ENCODE measurements at places on chromosomes 1 and 21.

DNA sequence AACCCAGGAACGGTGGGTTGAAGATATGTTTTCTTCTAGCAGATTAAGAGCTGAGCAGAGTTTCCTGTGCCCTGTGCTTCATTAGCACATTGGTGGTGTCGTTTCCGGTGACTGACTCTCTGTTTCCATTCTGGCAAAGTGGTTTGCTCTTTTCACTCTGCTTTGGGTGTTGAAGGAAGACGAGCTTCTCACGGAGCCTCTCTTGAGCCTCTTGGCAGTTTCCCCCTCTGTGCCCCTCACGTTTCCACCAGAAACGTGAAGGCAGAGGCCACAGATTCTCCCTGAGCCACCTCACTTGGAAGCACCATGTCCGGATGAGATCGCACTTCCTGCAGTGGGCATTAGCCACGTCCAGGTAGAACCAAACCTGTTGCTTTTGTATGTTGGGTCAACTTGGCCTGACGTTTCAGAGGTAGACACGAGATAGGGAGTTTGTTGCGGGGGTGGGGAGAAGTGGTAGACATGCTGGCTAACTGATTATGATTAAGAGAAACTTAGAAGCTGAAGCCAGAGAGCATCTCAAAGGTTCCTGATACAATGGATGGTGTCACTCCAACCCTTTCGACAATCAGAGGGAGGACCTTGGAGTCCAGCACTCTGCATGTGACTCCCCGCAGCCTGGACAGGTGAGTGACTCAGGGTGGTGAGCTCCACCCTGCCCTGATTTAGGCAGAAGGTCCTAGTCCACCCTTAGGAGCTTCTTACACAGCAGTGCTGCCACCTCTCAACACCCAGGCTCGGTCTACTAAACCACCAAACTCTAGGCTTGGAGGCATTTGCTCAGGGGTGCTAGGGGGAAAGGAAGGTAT is at the start of gene LAX1:
TSS of gene LAX1 (plus strand) at position 155 of the 809 bp plus-strand sequence. CDS start at position 538, 383 bp downstream.
- DNase-seq, result no peak

DNA sequence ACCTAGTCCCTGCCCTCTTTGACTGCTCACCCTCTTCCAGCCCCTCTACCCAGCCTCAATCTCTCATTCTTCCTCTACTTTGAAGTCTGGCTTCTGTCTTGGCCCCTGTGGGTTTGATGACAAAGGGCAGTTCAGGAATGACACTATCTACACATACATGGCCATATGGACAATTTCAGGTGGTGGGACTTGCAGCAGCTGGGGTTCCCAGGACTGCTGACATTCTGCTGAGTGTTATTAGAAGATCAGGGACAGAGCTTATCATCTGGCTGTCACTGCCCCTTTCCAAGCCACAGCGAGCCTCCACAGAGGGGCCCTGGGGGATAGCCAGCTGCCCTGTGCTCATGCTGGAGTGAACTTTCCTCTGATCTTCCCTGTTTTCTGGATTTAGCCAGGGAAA is 97.4 kb upstream of the IPO9 start:
- no peak for DNase-seq

- DNase-seq, result peak; percentile 75
These were observed 1.0 kb downstream of the LEPR start for GRCh38 chr1:65421351-65422025.

DNA sequence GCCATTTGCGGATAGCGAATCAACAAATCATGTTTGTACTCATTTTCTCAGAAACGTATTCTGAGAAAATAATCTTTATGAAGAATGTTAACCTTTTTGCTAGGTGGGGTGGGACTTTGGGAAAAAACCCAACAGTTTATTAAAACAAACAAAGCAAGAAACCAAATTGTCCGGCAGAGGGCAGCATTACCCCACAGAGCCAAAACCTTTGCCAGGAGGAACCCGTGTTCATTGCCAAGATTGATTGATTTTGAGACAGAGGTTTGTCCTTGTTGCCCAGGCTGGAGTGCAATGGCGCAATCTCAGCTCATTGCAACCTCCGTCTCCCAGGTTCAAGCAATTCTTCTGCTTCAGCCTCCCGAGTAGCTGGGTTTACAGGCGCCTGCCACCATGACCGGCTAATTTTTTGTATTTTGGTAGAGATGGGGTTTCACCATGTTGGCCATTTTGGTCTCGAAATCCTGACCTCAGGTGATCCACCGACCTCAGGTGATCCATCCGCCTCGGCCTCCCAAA is 70.8 kb upstream of the RHOU start:
- peak; percentile 90 for DNase-seq

GRCh38 chr1:192547501-192547900 is 28.1 kb upstream of the RGS1 start:
- DNase-seq, result no peak

DNA sequence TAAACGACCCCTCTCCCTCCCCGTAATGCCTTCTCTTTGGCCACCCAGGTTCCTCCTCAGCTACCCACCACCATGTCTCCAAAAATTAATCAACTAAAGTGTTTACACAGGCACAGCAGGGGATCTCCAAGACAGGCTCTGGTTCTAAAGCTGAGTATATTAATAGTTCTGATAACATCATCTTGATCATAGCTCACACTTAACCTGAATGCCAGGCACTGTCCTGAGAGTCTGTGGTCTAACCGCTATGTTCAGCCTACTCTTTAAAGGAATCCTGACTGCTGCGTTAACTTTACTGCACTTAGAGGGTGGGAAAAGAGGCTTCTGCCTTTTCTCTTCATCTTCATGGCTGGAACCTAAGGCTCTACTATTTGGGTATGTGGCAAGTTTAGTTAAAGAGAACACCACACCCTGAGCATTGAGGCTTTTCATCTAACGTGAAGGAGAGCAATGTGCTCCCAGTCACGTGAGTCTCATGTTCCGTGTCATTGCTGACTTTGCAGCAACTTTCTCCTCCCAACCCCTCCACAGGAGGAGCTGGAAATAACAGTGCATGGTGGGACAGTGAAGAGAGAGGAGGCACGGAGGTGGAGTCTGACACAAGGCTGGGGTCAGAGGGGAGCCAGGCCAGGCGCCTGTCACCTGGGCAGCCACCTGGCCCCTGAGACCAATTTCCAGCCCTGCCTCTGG is 86.4 kb downstream of the FAM78B start:
- DNase-seq, result no peak

DNA sequence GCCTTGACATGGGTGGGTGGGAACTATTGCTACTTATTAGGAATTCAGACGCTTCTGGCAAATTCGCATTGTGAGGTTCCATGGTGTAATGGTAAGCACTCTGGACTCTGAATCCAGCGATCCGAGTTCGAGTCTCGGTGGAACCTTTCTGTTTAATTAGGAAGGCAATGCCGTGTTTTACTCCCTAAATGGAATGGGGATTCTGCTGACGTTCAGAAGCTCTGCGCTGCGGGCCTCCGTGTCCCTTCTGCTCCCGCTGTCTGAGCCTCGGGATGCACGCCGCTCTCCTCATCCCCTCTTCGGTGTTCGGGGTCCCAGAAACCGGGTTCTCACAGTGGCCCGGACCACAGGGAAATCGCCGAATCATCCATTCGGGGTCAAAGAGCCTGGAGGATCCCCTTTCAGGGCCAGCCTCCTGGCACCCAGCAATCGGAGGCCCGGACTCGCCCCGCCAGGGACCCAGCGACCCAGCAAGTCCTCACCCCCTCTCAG is 280.3 kb downstream of the FAM72C start:
- peak; percentile 22 for DNase-seq

DNA sequence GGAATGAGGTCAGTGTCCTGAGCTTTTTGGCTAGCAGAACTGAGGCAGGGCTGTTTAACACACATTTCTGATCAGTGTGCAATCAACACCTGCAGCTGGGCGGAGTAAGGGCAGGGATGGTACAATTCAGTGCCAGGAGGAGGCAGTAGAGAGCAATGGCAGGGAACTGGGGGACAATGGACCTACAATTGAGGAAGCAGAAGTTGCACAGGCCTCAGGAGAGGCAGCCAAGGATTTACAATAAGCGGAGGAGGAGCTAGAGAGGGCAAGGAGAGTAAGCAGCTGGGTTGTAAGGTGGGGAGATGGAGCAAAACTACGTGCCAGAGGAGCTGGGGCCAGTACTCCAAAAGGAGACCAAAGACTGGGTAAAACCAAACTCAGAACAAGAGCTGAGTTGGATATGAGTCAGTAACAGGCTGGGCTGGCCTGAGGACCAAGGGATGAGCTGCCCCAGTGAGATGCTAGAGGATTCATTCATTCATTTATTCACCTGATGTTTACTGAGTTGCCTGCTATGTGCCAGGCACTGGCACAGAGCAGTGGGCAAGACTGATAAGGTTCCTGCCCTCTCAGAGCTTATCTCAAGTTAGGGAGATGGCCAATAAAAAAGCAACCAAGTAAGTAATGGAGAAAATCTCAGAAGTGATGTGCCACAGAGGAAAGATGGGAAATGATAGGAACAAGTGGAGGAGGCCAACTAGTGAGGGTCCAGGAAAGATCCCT is 10.4 kb upstream of the GALE start:
- peak; percentile 91 for DNase-seq

DNA sequence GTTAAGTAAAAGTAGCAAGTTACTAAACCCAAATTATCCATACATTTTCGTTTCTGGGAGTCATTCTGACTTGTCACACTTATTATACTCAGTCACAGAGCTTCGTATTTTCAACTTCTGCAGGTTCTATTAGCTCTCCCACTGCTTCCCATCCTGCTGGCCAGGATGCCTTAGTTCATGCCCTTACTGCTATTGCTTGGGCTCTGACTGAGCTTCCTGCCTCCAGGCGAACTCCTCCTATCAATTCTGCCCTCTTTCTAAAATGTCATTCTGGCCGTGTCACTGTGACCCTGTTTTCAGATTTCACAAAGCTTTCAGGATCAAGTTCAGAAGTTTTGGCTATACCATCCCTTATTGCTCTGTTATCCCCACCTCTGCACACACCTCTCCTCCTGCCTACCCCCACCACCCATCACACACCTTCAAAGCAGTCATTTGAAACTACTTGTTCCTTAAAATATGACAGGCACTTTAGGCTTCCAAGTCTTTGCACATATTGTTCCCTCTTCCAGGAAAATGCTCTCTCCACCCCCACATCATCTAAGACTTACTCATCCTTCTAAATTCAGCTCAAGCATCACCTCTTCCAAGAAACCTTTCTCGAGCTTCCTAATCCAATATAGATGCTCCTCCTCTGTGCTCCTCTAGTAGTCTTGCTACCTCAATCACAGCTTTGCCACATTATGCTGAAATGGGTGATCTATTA is 278.0 kb downstream of the BRINP2 start:
- DNase-seq, result no peak

Data from OCI-M1 (cell line).